ENCODE measurements at places on chromosomes 5 and 9. TPM values are rescaled to one million over a fixed set of nuclear protein-coding genes. Genes with fewer than 3 reads are reported as not detected.

- no peak for DNase-seq
These were observed 8.1 kb downstream of the SETD9 start for GRCh38 chr5:56917534-56917933.

DNA sequence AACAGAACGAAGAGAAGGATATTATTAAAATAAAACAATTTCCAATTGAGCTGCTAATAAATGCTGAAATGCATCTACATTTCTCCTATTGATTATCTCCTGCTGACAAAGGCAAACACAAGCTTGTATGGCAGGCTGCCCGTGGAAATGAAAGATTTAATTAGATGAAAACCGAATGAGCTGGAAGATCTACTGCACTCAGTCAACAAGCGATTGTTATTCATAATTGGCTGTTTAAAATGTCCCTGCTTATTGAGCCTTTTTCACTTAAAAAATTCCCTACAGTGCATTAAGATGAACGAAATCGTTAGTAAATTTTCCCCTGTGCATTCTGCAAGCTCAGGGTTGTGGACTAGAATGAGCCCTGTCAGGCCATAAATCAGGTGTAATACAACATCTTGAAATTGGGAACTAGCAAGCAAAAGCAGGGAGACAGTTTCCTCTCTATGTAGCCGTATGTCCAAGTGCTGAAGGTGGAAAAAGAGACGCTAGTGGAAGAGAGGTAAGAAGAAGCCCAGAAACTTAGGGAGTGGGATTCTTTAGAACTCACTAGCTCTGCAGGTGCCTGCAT, 28.5 kb upstream of the KIF4B start:
- no peak for DNase-seq

- DNase-seq, result no peak
These were observed 2.4 kb downstream of the CCL28 start for GRCh38 chr5:43409809-43410271.

- no peak for DNase-seq
These were observed 32.4 kb upstream of the IL33 start for GRCh38 chr9:6183227-6183551.

GRCh38 chr9:37989701-37990100, 79.3 kb downstream of the SHB start:
- DNase-seq, result no peak

DNA sequence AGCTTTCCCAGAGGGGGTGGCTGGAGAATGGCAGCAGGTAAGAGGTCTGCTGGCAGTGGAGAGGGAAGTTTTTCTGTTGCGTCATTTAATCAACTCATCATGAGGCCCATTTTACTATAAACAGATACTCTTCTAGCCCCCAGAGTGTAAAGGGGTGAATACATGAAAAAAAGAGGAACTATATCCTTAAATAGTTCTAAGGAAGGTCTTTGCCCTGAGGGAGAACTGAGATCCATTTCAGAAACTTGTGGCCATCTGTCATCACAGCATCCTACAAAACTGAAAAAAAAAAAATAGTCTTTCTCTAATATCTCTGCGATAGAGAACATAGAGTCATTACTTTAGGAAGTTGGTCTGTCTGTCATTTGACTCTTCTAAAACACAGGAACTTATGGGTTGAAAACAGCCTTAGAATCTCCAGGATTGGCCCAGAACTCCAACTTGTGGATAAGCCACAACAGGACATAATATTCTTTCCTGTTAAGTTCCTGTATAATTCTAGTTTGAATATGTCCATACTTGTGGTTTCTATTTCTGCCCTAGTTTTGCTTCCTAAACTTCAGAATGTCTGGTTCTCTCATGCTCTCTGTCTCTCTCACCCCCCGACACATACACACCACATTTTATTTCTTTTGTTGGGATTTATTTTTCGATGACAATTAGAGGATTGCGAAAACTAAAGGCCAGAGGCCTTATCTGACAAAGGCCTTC, 238.5 kb upstream of the PIK3R1 start:
- no peak for DNase-seq

GRCh38 chr9:17083258-17083657, 51.6 kb upstream of the CNTLN start:
- no peak for DNase-seq

DNA sequence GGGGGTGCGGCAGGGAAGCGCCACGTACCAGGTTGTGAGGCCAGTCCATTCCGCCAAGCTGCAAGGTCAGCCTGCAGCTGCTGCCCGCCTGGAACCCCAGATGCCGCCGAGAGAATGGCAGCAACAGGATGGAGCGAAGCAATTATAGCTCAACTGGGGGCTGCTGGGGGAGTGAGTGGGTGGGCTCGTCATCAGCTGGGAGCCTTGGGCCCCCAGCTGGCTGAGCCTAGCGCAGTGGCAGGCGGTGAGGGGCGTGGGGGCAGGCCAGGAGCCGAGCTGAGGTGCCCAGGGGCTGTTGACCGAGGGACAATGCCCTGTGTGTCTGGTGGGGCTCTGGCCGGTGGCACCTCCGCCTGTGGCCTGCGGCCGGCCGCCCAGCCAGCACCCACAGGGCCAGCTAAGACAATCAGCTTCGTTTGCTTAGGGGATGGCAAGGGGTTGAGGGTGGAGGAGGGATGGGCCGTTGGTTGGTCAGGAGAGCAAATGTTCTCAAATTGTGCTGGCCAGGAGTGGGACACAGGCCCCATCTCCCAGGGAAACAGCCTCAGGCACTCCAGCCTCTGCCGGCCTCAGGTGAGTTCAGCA, at the start of gene IL17B:
Gene IL17B, minus strand, starts transcription at position 116 of the 585 bp plus-strand sequence. Its CDS starts 67 bp downstream, at position 49.
- DNase-seq, result no peak

DNA sequence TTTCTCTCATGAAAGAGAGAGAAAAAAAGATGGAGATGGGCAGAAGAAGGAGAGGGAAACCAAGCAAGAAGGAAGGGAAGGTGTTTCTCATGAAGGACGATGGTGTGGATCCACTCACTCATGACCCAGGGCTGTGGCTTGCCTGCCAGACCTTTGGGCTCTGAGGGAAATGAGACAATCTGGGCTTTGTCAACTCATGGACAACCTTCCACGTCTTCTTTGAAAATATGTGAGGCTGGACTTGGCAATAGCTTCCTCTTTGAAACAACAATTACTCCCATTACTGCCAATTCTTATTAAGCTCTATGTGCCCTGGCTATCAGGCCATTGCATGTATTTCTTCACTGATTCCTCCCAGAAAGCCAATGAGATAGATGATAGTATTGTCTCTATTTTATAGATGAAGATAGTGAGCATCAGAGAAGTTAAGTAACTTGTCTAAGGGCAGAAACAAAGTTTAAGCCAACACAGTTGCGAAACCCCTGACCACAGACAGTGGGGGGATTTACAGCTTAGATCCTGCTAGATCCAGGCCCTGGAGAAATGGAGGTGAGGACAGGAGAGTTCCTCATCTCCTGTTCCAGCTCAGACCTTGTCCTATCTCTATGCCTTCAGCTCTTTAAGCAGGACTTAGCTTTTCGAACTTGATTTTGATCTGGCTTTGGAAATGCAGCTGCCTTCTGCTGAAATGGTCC, 132.4 kb downstream of the GCNT1 start:
- no peak for DNase-seq

DNA sequence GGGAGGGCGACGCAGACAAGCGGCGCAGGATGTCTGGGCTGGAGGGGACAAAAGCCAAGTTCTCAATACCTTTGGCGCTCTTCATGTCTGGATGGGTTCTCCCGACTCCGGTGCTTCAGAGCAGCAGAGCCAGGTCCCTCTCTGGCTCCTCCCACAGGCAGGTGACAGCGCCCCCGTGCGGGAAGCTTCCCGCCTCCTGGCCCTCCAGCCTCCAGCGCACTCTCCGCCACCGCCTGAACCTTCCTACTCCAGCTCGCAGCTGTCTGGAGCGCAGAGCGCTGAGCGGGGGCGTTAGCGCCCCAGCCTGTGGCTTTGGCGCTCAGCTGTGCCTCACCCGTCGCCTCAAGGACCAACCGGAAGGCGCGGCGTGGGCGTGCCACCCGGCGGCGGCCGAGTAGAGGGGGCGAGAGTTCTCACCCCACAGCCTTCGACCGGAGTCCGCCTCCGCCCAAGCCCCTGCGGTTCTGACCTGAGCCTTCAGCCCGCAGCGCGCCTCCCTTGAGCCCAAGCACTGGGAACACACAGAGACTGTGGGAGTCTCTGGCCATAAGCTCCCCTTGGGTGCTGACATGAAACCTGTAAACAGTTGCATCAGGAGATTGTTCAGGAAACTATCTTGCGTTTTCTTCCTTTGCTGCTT, at the start of gene SLCO4C1:
Gene SLCO4C1, minus strand, starts transcription at position 107 of the 640 bp plus-strand sequence. Its CDS starts 22 bp downstream, at position 85.
- no peak for DNase-seq

DNA sequence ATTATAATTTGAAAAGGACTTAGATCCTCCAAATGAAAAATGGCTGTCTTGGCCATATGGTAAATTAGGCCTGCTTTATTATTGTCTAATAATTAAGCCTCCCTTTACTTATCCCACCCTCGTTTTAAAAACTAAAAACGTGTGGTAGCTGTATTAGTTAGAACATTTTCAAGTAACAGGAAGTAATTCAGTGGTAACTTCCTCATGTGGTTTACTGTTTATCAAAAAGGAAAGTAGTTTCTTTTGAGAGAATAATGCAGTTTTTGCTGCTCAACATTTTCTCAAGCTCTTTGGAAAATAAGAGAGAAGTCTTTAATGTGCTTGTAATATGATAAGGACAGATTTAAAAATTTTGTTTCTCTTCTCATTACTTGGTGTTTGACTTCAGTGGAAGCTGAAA, 26.0 kb downstream of the ZCCHC7 start:
- no peak for DNase-seq

Gene TMEM174
- not detected for polyA plus RNA-seq

Gene ZNF454
- polyA plus RNA-seq, result 0.21 TPM

Gene HRCT1
- 0.47 TPM for polyA plus RNA-seq

Gene GTF2H2C
- polyA plus RNA-seq, result 19.8 TPM

Gene FBN2
- 141 TPM for polyA plus RNA-seq

Gene LECT2
- polyA plus RNA-seq, result 0.10 TPM

Gene ELOVL7
- 0.05 TPM for polyA plus RNA-seq

Gene MYO10
- polyA plus RNA-seq, result 17.1 TPM
